Activated T-cell treated with anti-CD3 and anti-CD28 coated beads for 4 hours (primary cell): ENCODE measurements at places on chromosomes 3 and 15.
A peak's percentile ranks its signal among the peaks of the same experiment; 100 is the strongest.

- DNase-seq: no peak
These were observed 88.7 kb downstream of the SEMA6D start for GRCh38 chr15:47806008-47806407.

- DNase-seq: peak; percentile 19
These were observed 27.3 kb upstream of the DMXL2 start for GRCh38 chr15:51649659-51650521.

DNA sequence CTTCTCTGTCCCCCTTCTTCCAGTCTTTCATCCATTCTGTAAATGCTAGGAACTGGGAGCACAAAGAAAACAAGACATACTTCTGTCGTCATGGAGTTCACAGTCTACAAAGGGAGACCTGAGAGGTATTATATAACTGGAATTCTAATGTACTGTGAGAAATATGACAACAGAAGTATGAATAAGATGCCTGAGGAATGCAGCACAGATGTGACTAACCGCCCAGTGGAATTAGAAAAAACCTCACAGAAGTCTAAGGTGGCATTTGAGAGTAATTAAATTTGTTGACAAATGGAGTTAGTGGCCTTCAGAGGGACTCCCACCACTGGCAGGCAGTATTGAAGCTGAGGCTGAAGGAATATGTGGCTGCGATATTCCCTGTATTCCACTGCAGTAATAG lies 168.5 kb upstream of the FAM3D start:
- DNase-seq: no peak

DNA sequence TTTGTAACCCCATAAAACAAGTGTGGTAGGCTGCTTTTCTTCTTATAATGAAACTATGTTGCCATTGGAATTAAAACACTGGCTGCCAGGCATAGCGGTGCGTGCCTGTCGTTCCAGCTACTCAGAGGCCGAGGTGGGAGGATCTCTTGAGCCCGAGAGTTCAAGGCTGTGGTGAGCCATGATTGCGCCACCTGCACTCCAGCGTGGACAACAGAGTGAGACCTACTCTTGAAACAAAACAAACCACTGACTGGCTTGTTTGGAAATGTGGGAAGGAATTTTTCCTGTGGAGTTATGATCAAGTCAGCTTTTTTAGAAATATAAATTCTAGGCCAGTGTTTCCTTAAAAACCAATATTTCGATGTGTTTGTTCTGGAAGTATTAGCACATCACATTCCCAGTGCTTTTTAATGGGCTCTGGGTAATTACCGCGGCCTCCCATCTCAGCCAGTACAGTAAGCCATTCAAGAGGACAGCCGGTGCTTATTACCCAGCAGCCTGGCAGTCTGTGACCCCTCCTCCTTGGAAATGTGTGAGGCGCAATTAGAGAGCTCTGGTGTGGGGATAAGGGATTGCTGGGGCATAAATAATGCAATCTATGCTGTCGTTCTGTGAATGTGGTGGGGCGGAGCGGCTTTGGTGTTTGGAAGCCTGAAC lies 58.3 kb upstream of the TRAK1 start:
- DNase-seq: no peak

DNA sequence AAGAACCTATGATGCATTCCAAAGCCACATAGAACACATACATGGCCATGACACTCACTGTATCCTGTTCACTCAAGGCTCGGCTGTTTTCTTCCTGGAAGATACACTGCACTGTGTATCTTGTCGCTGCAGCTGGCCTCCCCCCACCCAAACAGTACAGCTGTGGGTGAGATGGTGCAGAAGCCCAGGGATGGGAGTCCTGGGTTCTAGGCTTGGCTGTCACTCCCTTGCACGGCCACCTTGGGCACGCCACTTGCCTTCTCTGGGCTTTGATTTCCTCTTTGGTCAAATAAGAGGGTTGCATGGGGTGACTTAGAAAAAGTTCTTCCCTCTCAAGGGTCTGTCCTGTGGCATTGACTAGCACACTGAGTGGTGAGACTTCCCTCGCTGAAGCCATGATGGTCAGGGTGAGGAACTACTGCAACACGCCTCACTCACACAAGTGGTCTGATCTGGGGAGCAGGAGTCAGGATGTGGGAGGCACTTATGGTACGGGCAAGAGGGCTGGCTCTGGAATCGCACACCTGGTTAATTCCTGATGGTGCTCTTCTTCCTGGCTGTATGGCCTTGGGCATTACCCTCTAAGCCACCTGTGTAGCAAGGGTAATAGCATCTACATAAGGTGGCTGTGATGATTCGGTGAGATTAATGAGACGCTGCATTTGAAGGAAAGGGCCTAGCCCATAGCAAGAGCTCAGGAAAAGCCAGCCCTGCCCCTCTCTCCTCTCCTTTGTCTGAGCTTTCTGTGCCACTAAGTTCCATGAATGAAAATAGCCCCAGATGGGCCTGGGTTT lies 44.0 kb downstream of the ANP32A start:
- DNase-seq: no peak

GRCh38 chr3:128808672-128809071 lies 70.7 kb upstream of the ACAD9 start:
- DNase-seq: no peak

GRCh38 chr15:47778263-47778770 lies 61.0 kb downstream of the SEMA6D start:
- no peak for DNase-seq

GRCh38 chr15:33159726-33160453 lies 34.6 kb downstream of the FMN1 start:
- DNase-seq: no peak

DNA sequence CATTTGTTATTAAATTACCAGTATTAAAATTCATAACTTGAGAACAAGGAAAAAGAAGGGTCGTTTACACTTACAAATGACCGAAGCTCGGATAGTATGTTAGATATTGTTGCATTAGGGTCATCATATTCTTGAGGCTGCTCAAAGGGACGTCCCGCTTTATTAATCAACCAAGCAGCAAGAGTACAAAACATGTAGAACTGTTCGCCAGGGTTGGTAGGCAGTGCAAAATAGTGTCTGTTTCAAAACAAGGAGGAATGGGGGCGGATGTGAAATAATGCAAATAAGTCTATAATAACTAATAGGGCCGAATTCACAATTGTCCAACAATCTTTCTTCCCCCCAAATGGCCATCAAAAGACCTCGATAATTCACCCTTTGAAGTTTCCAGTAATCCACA lies 2.9 kb downstream of the IFT57 start:
- no peak for DNase-seq

GRCh38 chr3:146468671-146469149 lies 651 bp downstream of the PLSCR2 start:
- no peak for DNase-seq

GRCh38 chr3:128607710-128608048 lies 42.9 kb downstream of the RPN1 start:
- no peak for DNase-seq

- DNase-seq: no peak
These were observed 274.4 kb downstream of the OXSM start for GRCh38 chr3:26064297-26064696.

GRCh38 chr15:42012241-42012640 lies 8.6 kb downstream of the PLA2G4E start:
- DNase-seq: no peak

DNA sequence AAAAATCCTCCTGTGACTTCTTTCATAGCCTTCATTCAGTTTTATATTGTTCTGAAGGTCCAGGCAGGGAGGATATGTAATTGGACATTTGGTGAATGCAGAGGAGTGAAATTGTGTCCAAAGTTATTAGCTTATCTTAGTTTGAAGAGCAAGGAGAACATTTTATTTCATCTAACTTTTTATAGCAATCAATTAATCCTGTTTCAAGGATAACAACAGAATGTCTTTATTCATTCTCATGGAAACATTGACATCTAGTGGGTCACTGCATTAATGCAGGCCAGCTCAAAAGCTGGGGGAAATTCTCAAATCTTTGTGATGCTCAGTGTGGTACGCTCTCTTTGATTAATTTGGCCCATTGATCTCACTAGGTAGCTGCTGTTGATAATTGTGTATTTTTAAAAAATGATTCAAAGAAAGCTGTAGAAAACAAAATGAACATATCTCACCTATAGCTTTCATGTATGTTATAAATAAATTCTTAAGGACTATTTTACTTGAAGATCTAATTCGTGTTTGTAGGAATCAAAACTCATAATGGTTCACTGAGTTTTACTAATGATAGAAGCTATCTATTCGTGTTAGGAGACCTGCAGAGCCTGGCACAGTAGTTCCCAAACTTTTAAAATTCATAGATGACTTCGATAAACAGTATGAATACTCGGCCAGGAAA lies 150.8 kb upstream of the KCNMB2 start:
- peak; percentile 3 for DNase-seq

DNA sequence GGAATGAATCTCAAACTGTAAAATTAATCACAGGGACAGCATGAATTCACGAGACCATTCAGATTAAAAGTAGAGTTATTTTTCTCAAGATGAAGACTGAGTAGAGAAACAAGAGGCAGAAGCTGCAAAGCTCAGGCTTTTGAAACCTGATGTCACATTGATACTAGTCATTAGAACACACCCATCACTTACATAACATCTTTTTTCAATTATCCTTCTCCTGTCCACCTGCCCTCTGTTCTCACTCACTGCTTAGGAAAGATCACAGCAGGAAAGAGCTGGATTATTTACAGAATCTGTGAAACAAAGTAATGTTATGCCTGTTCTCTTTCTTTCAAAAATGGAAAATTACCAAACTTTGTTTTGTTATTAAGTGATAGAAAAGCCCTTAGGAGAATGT lies 72.0 kb upstream of the CDAN1 start:
- no peak for DNase-seq

GRCh38 chr3:185831195-185831594 lies 6.4 kb upstream of the IGF2BP2 start:
- DNase-seq: no peak

GRCh38 chr15:99365242-99365641 lies 114.0 kb downstream of the LRRC28 start:
- no peak for DNase-seq

DNA sequence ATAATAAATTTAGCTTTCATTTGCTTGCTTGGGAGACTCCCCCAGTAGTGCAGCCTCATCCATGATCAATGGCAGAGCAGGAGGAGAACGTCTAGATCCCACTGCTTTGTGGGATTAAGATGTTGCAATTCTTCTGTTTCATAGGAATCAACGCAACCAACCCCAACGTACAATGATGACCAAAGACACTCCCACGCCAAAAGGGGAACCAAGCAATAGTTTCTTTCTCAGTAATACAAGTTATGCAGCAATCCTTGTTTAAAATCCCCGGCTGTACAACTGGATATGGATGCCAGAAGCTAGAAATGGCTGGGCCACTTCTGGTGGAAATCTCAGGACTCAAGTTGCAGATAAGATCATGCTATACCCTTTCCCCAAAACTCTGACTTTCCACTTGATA lies 411.2 kb downstream of the VPS13C start:
- DNase-seq: no peak

- no peak for DNase-seq
These were observed 92.8 kb downstream of the DUT start for GRCh38 chr15:48423896-48424475.

GRCh38 chr3:16402451-16402850 lies 111.0 kb downstream of the RFTN1 start:
- DNase-seq: no peak

- no peak for DNase-seq
These were observed 563.5 kb upstream of the CCDC54 start for GRCh38 chr3:106813742-106814141.

- DNase-seq: peak; percentile 19
These were observed 117.0 kb upstream of the TSPAN3 start for GRCh38 chr15:77187751-77188464.

DNA sequence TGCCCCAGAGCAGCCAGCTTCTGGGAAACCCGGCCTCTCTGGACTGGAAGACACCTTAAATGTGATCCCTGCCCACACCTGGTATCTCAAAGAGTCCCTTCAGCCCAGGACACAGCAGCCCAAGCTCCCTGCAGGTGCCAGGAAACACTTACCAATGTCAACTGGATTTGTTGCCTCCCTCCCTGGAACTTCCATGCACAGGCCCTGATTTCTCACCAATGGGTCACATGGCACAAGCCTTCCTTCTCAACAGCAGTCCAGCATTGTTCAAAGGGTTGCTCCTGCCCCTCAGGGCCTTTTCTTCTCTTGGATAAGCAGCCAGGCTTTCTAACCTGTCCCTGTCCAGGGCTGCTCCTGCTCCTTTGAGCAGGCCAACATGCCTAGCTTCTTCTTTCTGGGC lies 31.6 kb downstream of the ANP32A start:
- no peak for DNase-seq

DNA sequence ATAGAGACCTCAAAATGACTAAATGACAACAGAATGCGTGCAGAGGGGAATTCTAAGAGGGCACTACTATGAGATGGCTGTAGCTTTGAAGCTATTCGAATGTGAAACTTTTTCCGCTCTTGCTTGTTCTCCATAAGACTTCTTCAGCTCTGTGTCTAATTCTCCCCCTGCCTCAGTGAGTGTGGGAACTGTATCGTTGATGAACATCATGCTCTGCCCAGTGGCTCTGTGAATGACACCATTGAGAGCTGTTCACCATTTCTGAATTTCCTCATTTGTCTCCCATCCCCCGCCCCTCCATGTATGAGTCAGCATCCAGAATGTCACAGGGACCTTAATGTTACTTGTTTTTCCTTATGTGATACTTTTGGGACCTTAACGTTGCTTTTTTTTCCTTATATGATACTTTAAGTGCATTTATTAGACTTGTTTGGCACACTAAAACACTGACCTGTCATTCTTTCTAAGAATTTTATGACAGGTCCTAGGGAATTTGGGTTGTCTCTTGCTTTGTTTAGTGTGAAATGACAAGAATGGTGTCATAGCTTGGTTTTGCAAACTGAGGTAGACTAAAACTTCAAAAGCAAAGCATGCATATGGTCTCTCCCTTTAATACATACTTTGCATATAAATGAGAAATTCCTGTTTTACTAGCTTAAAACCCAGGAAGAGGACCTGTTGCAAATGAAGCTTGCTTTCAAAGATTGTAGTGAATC lies 99.6 kb downstream of the FNDC3B start:
- no peak for DNase-seq

DNA sequence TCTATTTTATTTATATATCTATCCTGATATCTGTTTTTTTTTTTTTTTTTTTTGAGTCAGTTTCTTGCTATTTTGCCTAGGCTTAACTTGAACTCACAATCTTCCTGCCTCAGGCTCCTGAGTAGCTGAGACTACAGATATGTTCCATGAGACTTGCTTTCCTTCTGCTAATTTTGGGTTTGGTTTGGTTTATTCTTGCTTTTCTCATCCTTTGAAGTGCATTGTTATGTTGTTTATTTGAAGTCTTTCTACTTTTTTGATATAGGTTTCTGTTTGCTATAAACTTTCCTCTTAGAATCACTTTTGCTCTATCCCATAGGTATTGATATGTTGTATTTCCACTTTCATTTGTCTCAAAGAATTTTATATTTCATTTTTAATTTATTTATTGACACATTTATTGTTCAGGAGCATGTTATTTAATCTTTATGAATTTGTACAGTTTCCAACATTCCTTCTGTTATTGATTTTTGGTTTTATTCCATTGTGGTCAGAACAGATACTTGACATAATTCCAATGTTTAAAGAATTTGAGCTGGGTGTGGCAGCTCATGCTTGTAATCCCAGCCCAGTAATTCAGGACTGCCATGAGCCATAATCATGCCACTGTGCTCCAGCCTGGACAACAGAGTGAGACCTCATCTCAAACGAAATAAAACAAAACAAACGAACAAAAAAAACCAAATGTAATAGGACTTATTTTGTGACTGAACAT lies 62.3 kb upstream of the PLSCR4 start:
- DNase-seq: no peak

- DNase-seq: no peak
These were observed 24.6 kb upstream of the GATA2 start for GRCh38 chr3:128517648-128518047.

- DNase-seq: no peak
These were observed 25.4 kb downstream of the XXYLT1 start for GRCh38 chr3:195245531-195245951.
